ENCODE measurements at places on chromosomes 1 and 21.

DNA sequence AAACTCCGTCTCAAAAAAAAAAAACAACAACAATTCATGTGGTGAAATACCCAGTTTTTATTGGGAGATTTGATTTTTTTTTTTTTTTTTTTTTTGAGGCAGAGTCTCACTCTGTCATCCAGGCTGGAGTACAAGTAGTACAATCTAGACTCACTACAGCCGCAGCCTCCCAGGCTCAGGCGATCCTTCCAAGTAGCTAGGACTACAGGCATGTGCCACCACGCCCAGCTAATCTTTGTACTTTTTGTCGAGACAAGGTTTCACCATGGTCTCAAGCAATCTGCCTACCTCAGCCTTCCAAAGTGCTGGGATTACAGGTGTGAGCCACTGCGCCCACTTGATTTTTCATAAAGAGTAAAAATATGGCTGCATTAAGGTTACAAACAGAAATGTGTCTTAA, 15.4 kb downstream of the FAM76A start:
- no peak for DNase-seq

DNA sequence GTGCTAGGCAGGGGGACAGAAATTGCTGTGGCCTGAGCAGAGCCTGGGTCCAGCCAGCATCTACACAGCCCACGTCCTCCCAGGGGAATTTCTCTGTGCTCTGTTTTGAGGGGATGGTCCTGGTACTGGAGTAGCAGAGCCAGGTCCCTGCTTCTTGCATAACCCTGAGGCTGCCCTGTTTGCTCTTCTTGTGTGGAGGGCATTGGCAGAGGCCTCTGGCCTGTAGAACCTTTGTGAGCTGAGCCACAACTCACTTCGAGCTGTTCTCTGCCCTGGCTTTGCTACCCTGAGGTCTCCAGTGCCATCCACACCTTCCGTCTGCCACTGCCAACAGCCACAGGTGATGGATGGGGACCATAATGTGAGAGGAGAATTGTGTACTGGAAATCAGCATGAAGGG, 101.9 kb downstream of the KCNJ15 start:
- no peak for DNase-seq

- no peak for DNase-seq
Observed at GRCh38 chr1:43144237-43144636, 27.9 kb downstream of the EBNA1BP2 start.

GRCh38 chr1:227947386-227947675, 401 bp downstream of the WNT9A start:
- DNase-seq = no peak

GRCh38 chr1:183051546-183051945, 28.3 kb downstream of the LAMC1 start:
- no peak for DNase-seq

- no peak for DNase-seq
Observed at GRCh38 chr1:219985169-219985568, 56.8 kb upstream of the SLC30A10 start.

- DNase-seq = no peak
Observed at GRCh38 chr21:41442481-41443186, 16.6 kb downstream of the MX1 start.

DNA sequence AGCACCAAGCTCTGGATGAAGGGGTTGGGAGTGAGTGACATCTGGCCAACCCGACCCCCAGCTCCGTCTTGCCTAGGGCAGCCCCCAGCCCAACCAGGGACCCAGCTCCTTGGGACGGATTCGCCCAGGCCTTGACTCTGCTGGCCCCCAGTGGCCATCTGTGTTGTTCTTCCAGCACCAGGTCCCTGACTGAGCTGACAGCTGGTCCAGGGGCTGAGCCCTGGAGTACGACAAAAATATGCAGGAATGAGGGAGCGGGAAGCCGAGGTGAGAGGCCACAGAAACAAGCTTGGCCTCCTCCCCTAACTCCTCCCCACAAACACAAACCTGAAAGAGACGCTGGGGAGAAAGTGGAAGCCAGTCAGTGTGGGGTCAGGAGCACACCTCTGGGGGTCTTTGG, 55.0 kb upstream of the PAX7 start:
- DNase-seq = peak; percentile 73

DNA sequence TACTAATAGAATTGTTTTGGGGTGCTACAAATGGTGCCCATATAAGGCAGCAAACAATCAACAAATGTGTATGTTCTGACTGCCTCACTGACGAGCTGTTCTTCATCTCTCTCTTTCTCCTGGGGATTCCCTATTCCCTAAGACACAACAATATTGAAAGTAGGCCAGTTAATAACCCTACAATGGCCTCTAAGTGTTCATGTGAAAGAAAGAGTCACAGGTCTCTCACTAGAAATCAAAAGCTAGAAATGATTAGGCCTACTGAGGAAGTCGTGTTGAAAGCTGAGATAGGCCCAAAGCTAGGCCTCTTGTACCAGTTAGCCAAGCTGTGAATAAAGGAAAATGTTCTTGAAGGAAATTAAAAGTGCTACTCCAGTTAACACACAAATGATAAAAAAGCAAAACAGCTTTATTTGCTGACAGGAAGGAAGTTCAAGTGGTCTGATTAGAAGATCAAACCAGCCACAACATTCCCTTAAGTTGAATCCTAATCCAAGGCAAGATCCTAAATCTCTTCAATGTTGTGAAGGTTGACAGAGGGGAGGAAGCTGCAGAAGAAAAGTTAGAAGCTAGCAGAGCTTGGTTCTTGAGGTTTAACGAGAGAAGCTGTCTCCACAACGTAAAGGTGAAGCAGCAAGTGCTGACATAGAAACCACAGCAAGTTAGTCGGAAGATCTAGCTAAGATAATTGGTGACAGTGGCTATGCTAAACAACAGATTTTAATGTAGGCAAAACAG, 26.3 kb downstream of the ATP2B4 start:
- no peak for DNase-seq

DNA sequence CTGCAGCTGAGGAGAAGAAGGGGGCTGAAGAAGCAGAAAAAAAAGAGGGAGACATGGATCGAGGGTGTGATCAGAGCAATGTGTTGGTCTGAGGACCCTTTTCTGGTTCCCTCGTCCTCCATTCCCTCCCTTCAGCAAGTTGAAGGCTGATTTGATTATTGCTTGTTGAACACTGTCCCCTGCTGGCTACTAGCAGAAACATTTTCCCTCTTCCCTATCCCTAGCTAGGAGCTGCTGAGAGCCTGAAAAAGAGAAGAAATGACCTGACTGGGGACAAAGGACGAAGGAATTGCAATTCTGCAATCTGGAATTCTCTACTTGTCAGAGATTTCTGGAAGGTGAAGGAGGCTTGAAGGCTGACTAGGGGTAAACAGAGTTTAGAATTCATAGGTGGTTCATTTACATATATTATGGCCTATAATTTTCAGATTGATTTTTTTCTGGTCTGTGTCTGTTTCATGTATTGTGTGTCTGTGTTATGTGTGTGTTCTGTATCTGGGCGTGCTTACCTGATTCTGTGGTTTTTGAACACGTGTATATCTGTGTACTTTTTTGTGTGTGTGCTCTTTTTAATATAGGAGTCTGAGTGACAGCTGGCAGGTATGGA, 9.8 kb downstream of the NHLH1 start:
- peak; percentile 17 for DNase-seq

- no peak for DNase-seq
Observed at GRCh38 chr1:43750083-43750482, 42.7 kb downstream of the ST3GAL3 start.

- DNase-seq = no peak
Observed at GRCh38 chr1:28796352-28797211, 15.4 kb upstream of the OPRD1 start.

- DNase-seq = no peak
Observed at GRCh38 chr1:201164645-201165044, 10.4 kb upstream of the TMEM9 start.

DNA sequence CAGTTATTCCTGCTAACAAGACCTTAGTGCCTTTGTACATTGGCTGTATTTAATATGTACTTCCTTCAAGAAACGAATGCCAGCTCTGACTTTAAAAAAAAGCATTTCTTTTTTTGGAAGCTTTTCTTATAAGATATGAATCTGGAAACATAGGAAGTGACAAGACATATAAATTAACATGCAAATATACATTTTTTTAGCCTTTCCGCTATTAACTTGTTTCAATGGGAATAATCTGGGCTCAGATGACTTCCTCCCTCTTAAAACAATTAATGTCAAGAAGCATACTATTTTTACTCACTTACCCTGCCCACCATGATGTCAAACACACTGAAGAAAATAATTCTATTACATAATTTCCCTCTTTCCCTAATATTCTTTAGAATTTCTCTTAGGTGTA, 1.4 kb downstream of the DENND1B start:
- no peak for DNase-seq

DNA sequence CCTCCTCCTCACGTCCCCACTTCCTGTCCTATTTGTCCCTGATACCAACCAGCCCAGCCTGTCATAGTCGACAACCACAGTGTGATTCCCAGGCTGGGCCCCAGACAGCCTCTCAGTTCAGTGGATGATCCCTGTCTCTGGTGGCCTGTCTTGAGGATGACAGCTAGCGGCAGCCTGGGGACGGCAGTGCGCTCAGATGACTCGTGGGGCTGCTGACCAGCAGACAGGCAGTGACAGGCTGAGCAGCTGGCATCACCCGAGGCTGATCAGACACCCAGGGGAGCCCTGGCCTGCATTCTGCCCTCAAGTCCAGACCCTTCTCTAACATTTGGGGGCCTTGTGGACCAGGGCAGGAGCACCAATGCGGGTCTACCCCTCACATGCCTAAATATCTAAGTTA, 21.0 kb downstream of the NKAIN1 start:
- DNase-seq = no peak

GRCh38 chr1:228865627-228866330, 130.5 kb downstream of the RHOU start:
- no peak for DNase-seq

DNA sequence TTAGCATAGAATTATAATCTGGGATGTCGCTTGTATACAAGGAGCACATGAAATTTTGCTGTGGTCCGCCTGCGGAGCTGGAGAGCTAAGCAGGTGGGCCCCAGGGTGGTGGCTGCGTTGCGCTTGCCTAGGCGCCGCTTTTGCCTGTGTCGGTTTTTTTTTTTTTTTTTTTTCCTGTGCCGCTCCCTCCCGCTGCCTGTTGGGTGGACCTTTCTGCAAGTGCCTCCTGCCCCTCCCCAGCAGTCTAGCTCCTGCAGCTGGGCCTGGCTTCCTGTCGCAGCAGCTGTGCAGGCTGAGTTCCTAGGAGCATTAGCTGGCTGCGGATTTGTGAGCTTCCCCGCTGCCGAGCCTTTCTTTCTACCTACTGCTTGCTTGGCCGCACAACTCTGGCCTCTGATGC, 20.6 kb downstream of the PYHIN1 start:
- DNase-seq = peak; percentile 24

GRCh38 chr1:32618673-32619221, 31.6 kb downstream of the ZBTB8OS start:
- no peak for DNase-seq

- DNase-seq = no peak
Observed at GRCh38 chr21:42404539-42404938, 837 bp downstream of the UBASH3A start.

GRCh38 chr1:39167632-39168209, 36.8 kb upstream of the MACF1 start:
- DNase-seq = no peak

- no peak for DNase-seq
Observed at GRCh38 chr21:26055841-26056264, 114.7 kb downstream of the APP start.

- no peak for DNase-seq
Observed at GRCh38 chr21:36526104-36526503, 46.2 kb upstream of the CLDN14 start.

GRCh38 chr1:156860113-156860627, 495 bp upstream of the NTRK1 start:
- peak; percentile 30 for DNase-seq

DNA sequence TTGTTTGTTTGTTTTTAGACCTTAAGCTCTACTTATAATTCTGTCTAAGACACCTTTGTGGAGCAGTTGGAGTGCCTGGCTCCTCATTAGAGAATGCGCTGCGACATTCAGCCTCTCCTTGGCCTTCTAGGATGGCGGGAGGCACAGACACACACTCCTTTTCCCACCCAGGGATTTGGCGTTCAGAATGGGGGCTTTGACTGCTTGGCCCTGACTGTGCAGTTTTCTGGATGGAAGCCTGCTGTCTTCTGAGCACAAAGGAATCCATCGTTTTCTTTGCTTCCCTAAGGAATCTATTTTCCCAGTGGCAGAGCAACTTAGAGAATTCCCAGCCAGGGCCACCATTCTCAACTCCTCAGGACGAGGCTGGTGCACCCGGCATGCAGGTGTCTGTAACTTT, 83.6 kb downstream of the GALNT2 start:
- no peak for DNase-seq

- DNase-seq = no peak
Observed at GRCh38 chr1:227316456-227316855, 1.8 kb downstream of the CDC42BPA start.

- no peak for DNase-seq
Observed at GRCh38 chr1:112990271-112990670, 34.3 kb upstream of the SLC16A1 start.
